ENCODE measurements at places on chromosomes 11 and 22. TPM values are rescaled to one million over a fixed set of nuclear protein-coding genes. Genes with fewer than 3 reads are reported as not detected.

DNA sequence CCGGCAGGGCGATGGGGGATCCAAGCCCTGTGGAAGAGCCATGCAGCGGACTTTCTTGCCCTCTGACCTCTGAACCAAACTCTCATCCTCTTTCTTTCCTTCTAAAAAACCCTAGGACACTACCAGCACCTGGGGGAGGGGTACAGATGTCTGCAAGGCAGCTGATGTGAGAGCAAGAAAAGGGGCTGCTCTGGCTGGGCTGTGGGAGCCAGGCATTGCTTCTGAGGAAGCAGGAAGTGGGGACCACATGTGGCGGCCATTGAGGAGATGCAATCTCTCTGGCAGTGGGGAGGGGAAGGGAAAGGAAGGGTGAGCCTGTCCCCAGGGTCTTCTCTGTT is 36.0 kb downstream of the FAM83F start:
- H3K36me3 ChIP-seq: no peaks in the 10 kb centered on the region
- DNase-seq: no peak
- H3K27ac ChIP-seq: no peak overlapping the region
- H3K4me1 ChIP-seq: no peaks in the 10 kb centered on the region
- H3K27me3 ChIP-seq: no peaks in the 10 kb centered on the region

DNA sequence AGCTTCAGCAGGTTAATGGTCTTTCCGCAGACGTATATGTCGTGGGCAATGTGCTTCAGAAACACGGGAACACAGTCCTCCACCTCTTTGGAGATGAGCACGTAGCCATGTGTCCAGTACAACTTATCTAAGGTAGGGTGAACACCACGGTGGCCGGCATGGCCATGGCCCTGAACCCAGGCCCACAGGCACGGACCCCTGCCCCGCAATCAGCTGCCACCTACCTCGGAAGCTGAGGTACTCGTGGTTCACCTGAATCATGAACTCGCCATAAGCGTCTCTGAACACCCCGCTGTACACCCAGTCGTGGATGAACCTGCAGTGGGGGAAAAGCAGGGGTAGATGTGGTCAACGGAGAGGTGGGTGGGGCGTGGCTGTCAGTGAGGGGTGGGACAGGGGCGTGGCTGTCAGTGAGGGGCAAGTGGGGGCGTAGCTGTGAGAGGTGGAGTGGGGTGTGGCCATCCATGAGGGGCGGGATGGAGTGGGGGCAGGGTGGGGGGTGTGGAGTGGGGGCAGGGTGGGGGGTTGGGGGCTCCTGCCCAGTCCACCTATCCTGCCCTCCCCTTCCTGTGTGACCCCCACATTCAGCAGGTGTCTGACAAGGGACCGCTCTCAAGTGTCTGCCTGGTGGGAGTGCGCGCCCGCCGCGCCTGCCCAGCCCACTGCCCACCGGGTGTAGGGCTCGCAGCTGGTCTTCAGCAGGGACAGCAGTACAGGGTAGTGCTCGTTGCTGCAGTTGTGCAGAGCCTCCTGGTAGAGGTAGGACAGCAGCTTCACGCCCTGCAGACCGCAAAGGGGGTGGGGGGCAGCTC is 18.6 kb downstream of the TUBGCP6 start:
- no peak for DNase-seq
- H3K4me1 ChIP-seq: peaks cover 10% of the 10 kb centered on the region
- H3K36me3 ChIP-seq: no peaks in the 10 kb centered on the region

TMEM191B gene
- 2.2 TPM for total RNA-seq

- H3K36me3 ChIP-seq: no peaks in the 10 kb centered on the region
- no peaks in the 10 kb centered on the region for H3K4me1 ChIP-seq
- no peak for DNase-seq
- no peak overlapping the region for H3K27ac ChIP-seq
These were observed 36.2 kb downstream of the MPPED1 start for GRCh38 chr22:43448048-43448447.

DNA sequence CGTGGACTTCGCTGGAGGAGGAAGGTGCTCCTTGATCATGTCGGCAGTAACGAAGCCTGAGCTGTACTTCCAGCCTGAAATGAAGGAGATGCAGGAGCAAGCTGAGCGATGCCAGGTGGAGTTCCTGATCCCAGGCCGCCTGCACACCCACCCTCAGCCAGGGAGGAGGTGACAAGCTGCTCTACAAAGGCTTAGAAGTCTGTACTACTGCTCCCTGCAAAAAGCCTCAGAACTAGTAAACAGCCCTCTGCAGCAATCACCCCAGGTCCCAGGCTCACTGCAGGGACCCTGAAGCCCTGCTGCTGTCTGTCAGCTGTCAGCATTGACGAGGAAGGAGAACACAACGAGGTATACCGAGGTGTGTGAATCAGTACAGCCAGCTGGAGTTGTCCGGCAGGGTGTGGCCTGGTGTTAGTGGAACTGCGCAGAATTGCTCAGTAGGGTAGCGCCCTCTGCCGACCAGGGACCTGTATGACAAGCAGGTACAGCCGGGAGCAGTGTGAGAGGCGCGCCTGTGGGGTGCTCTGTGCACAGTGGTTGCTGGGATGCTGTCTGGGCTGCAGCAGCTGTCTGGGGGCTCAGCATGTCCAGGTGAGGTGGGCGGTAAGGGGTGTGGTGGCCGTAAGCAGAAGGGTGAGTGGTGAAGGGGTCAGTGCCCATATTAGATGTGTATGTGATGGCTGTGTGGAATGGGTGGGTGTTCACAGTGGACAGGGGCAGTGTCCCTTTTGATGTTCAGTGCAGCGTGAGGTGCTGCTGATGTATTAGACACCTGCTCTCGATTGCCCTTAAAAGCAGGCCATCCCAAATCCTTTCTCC is 7.6 kb downstream of the CYB5R2 start:
- DNase-seq: peak; percentile 81
- no peak overlapping the region for H3K4me3 ChIP-seq
- peaks cover 4% of the 10 kb centered on the region for H3K4me1 ChIP-seq
- H3K36me3 ChIP-seq: no peaks in the 10 kb centered on the region
- H3K27me3 ChIP-seq: peaks cover 3% of the 10 kb centered on the region

GRCh38 chr11:75474240-75474639 is 41.2 kb upstream of the KLHL35 start:
- H3K4me3 ChIP-seq: no peak overlapping the region
- no peaks in the 10 kb centered on the region for H3K36me3 ChIP-seq
- H3K4me1 ChIP-seq: peaks cover 14% of the 10 kb centered on the region
- H3K27me3 ChIP-seq: no peaks in the 10 kb centered on the region

GRCh38 chr11:74971424-74971823 is 17.3 kb upstream of the NEU3 start:
- H3K36me3 ChIP-seq: peaks cover 44% of the 10 kb centered on the region
- DNase-seq: no peak
- H3K27ac ChIP-seq: no peak overlapping the region
- no peak overlapping the region for H3K4me3 ChIP-seq

- no peaks in the 10 kb centered on the region for H3K36me3 ChIP-seq
- no peaks in the 10 kb centered on the region for H3K4me1 ChIP-seq
- no peak overlapping the region for H3K27ac ChIP-seq
- H3K4me3 ChIP-seq: no peak overlapping the region
- no peak for DNase-seq
- no peaks in the 10 kb centered on the region for H3K27me3 ChIP-seq
These were observed 23.1 kb upstream of the ANO5 start for GRCh38 chr11:22169833-22170232.

- no peaks in the 10 kb centered on the region for H3K36me3 ChIP-seq
- H3K27me3 ChIP-seq: peaks cover 24% of the 10 kb centered on the region
- H3K4me1 ChIP-seq: peaks cover 3% of the 10 kb centered on the region
- H3K27ac ChIP-seq: no peak overlapping the region
These were observed 35.6 kb upstream of the DDX10 start for GRCh38 chr11:108629274-108629673.

GRCh38 chr11:13289081-13289480 is 11.5 kb downstream of the BMAL1 start:
- H3K27ac ChIP-seq: peak overlapping the region; percentile 98
- peaks cover 71% of the 10 kb centered on the region for H3K4me1 ChIP-seq

- no peak for DNase-seq
- H3K27me3 ChIP-seq: no peaks in the 10 kb centered on the region
- peaks cover 33% of the 10 kb centered on the region for H3K4me1 ChIP-seq
These were observed 23.6 kb downstream of the APOL3 start for GRCh38 chr22:36136988-36137387.

DNA sequence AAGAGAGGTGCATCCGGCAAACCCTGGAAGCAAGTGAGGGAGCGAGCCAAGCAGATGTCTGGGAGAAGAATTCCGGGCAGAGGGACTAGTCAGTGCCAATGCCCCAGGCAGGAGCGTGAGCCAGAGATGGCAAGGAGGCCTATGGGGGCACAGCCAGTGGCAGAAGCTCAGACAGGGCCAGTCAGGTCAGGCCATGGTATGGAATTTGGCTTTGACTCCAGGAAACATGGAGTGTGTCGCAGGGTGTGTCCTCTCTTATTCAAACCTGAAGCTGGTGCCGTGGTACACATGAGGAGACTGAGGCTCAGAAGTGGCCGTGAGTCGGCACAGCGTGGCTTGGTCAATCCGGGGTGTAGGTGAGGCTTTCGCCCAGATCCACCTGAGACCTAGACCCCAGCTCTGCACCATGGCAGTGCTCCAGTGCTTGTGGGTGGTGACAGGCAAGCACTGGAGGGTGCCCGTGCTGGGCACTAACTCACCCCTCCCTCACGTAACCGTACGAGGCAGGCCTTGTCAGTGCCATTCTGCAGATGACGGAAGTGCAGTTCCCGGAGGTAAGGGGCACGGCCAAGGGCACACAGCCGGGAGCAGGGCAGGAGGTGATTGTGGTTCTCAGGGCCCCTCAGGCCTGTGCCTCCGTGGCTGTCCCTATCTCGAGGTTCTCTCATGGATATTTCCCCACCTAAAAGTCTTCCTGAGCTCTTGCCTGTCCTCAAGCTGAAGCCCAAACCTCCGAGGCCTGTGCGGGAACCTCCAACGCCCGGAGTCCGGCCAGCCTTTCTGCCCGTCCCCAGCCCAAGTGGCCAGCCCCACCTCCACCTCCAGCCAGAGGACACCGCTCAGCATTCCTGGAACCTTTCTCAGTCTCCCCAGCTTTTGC is 10.6 kb upstream of the SPI1 start:
- no peaks in the 10 kb centered on the region for H3K36me3 ChIP-seq
- peaks cover 34% of the 10 kb centered on the region for H3K4me1 ChIP-seq
- H3K27ac ChIP-seq: peak overlapping the region; percentile 54
- DNase-seq: no peak
- H3K27me3 ChIP-seq: no peaks in the 10 kb centered on the region

DNA sequence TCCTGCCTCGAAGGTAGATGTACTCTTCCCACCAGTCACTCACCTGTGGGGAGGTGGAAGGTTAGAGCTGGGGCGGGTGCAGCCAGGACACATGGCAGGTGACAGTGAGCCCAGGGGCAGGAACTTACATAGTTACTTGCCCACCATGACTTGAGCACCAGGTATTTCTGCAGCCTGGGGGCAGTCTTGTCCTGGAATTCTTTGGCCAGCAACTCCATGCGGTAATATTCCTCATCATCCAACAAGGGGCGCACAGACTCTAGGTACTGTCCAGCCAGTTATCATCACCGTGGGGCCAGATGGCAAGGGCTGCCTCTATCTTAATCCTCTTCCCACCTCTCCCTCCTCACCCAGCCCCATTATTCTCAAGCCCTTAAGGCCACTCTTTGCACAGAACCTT is 2.2 kb downstream of the CPT1B start:
- H3K4me3 ChIP-seq: no peak overlapping the region
- no peaks in the 10 kb centered on the region for H3K27me3 ChIP-seq
- H3K4me1 ChIP-seq: peaks cover 7% of the 10 kb centered on the region
- no peak overlapping the region for H3K27ac ChIP-seq

GRCh38 chr11:92048415-92048814 is 176.2 kb upstream of the FAT3 start:
- no peaks in the 10 kb centered on the region for H3K4me1 ChIP-seq
- H3K4me3 ChIP-seq: no peak overlapping the region
- H3K36me3 ChIP-seq: no peaks in the 10 kb centered on the region

- H3K27me3 ChIP-seq: peaks cover 12% of the 10 kb centered on the region
- H3K27ac ChIP-seq: no peak overlapping the region
- DNase-seq: no peak
- no peaks in the 10 kb centered on the region for H3K36me3 ChIP-seq
- no peak overlapping the region for H3K4me3 ChIP-seq
- H3K4me1 ChIP-seq: no peaks in the 10 kb centered on the region
These were observed 221.3 kb downstream of the CADM1 start for GRCh38 chr11:115282923-115283322.

DNA sequence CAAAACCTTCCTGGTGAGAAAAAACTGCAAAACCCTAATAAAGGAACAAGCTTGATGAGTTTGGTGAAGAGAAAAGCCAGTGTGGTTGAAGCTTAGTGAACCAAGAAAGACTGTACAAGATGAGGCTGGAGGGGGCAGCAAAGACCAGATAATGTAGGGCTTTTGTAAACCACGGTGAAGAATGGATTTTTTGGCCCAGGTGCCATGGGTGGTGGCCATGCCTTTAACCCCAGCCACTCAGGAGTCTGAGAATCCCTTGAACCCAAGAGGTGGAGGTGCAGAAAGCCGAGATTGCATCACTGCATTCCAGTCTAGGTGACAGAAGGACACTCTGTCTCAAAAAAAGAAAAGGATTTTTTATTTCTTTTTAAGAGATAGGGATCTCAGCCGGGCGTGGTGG is 5.0 kb upstream of the ZDHHC5 start:
- DNase-seq: no peak
- H3K27me3 ChIP-seq: no peaks in the 10 kb centered on the region
- H3K27ac ChIP-seq: no peak overlapping the region
- no peak overlapping the region for H3K4me3 ChIP-seq
- peaks cover 30% of the 10 kb centered on the region for H3K4me1 ChIP-seq

DNA sequence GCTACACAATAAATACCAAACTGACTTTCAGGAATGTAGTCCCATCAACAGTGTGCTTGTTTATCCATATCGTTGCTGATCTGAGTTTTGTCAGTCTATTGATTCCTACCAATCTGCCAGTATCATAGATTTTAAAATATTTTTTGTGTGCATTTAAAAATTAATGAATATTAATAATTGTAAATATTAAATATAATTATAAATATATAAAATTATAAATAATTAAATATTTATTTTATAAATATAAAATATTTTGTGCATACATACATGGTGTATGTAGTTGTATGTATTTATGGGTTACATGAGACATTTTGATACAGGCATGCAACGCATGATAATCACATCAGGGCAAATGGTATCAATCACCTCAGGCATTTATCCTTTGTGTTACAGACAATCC is 53.6 kb downstream of the CUL5 start:
- no peaks in the 10 kb centered on the region for H3K4me1 ChIP-seq
- no peaks in the 10 kb centered on the region for H3K27me3 ChIP-seq
- no peak for DNase-seq
- H3K4me3 ChIP-seq: no peak overlapping the region
- peaks cover 18% of the 10 kb centered on the region for H3K36me3 ChIP-seq

DNA sequence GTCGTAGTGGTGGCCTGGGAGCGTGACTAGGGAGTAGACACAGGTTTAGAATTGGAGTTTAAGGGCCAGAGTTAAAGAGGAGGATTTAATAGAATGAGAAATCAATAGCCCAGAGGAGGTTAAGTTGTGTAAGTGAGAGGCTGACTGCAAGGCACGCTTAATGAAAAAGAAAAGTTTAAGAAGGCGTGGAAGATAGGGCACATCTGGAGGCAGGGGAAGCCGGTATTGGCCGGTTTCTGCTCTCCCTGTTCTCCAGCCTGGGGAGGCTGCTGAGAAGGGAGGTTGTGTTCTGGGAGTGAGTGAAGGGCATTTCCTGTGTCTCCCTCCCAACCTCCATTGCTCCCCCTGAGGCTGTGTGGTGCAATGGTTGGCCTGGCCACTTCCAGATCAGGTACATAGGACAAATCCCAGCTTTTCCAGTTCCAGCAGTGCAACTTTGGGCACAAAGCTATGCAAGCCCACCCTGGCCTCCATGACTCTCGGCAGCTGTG is 6.3 kb downstream of the GRIK4 start:
- no peaks in the 10 kb centered on the region for H3K27me3 ChIP-seq
- no peaks in the 10 kb centered on the region for H3K4me1 ChIP-seq
- DNase-seq: no peak

ELMOD1 gene
- total RNA-seq: not detected

ARHGAP20 gene
- not detected for total RNA-seq

All from natural killer cell treated with Interleukin-12 subunit alpha and Interleukin-12 subunit beta and Interleukin-15 and Interleukin-18, amount 100 ng/mL, for 72 hours (primary cell).